ENCODE measurements at places on chromosomes 2 and 18. TPM values are rescaled to one million over a fixed set of nuclear protein-coding genes. Genes with fewer than 3 reads are reported as not detected.

IL37 gene
- total RNA-seq: not detected

CPLX4 gene
- total RNA-seq: not detected

G6PC2 gene
- total RNA-seq: not detected

SERPINB4 gene
- not detected for total RNA-seq

DNA sequence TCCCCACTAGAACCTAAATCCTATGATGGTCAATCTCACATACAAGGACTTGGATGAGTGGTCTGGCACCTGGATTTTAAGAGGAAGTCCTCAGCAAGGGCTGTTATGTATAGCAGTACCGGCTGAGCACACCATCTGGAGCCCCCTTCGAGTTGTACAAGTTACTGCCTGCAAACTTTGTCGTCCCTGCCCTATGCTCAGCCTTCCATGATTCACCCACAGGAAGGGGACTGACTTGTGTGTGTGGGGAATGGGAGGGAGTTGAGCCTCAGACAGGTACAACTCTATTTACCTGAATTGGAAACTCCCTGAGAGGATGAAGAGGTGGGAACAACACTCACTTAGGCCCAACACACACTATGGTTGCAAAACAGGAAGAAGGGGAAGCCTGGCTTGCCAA lies 186.6 kb downstream of the MYO5B start:
- peaks cover 6% of the 10 kb centered on the region for H3K4me1 ChIP-seq
- peaks cover 8% of the 10 kb centered on the region for H3K27me3 ChIP-seq
- no peak for DNase-seq
- no peak overlapping the region for H3K4me3 ChIP-seq
- H3K27ac ChIP-seq: no peak overlapping the region
- H3K36me3 ChIP-seq: no peaks in the 10 kb centered on the region

DNA sequence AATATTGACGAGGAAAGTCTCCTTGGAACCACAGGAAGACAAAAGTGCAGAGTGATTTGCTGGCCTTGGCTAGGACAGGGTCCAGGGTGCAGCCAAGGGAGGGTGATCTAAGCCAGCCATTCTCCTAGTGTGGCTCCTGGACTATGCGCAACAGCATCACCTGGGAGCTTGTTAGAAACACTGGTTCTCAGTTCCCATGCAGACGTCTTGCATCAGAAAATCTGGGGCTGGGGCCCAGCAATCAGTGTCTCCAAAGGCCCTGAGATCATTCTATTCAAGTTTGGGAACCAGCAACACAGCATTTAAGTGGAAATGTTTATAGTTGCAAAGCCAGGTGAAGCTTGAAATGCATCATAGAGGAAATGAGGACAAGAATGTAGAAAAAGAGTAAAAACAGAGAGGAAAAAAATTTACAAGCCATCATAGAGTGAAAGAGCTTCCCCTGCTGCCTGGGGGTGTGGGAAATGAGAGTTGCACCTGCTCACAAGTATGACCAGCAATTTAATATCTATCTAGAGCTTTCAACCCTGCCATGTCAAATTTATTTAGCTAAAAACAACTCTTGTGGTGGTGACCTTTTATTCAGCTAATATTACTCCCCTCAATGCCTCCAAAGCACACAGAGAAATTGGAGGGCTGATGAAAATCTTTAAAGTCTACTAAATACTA lies 54.4 kb upstream of the SEC11C start:
- peaks cover 25% of the 10 kb centered on the region for H3K27me3 ChIP-seq
- no peaks in the 10 kb centered on the region for H3K36me3 ChIP-seq
- no peak for DNase-seq
- no peak overlapping the region for H3K4me3 ChIP-seq
